ENCODE measurements at places on chromosomes 11 and 22. TPM values are rescaled to one million over a fixed set of nuclear protein-coding genes. Genes with fewer than 3 reads are reported as not detected.

- H3K27ac ChIP-seq: no peak overlapping the region
- no peak for DNase-seq
- H3K4me3 ChIP-seq: no peak overlapping the region
- H3K36me3 ChIP-seq: no peaks in the 10 kb centered on the region
Observed at GRCh38 chr22:25658633-25659032, 83.4 kb upstream of the MYO18B start.

DNA sequence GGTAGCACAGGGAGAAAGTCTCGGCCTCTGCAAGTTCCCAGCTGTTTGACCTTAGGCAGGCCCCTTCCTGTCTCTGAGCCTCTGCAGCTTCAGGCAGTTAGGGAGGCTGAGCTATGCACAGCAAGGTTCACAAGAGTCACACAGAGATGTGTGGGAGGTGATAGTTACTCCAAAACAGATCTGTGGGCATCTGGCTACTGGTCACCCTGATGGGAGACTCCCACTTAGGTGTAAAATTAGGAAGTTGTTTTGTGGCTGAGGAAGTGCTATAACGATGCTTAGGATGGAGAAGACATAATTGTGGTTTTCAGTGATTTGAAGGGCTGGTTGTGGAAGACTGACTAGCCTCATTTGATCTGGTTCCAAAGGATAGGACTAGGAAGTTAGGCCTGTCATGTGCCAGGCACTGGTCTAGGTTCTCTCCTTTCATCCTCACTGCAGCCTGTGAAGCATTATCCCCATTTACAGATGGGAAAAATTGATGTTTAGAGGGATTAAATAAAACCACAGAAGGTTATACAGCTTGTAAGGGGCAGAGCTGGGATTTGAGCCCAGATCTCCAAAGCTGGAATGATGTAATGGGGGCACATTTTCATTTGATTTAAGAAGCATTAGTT lies 13.5 kb downstream of the ACO2 start:
- peak overlapping the region; percentile 11 for H3K4me3 ChIP-seq
- H3K36me3 ChIP-seq: no peaks in the 10 kb centered on the region
- peak overlapping the region; percentile 85 for H3K27ac ChIP-seq

KDM4D gene
- 0.88 TPM for total RNA-seq

CHRNA10 gene
- total RNA-seq: 0.29 TPM
